ENCODE measurements at places on chromosomes 7 and 10.

DNA sequence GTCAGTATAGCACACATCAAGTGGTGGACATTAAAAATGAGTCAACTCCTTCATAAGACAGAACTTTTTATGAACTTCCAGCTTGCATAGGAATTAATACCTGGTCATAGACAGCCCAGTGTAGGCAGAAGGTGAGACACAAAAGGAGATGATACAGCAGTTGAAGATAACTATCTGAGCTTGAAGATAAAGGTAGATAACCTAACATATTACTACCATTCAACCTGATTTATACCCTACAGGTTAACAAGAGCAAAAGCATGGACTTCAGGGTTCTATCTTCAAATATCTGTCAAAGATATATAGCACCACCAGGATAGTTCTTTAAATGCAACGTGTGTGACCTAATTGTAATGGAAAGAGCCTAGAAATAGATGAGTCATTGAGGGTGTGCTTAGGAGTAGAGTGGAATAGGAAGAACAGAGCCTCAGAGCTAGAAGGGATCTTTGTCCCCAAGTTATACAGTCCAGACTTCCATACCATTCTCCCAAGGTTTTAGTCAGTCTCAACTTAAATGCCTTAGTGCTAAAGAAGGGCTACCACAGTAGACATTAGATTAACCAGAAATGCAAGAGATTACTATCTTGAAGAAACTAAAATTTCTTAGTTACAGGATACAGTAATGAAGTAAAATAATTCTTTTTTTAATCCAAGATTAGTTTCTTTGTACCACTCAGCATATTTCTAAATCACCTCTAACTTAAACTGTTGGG is 9.2 kb downstream of the ZNF800 start:
- DNase-seq = no peak

DNA sequence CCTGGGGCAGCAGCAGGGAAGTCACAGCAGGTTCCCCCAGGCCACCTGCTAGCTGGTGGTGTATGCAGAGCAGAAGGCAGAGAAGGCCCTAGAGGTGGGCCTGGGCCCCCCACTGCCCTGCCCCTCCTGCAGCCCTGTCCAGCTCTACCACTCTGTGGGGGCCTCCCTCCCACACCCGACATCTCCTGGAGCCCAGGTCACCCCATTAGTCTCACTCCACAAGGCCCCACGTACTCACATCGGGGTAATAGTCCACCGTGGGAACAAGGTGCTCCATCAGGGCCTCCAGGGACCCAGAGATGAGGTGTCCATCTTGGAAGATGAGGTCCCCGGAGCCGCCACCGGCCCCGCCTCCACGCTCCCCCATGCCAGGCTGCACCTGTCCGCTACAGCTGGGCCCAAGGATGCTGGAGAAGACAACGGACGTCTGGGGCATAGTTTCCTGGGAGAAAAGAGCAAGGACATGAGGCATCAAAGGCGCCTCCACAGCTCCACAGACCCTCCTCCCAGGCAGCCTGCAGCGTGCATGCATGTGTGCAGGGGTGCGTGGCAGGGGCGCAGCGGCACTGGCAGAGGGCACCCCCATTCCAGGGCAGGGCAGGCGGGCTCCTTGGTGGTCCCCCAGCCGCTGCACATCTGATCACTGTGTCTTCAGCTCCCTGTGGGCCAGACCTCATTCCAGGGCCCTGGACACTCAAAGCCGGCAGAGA is 61.0 kb downstream of the RASGEF1A start:
- DNase-seq = no peak

- DNase-seq = no peak
Observed at GRCh38 chr7:107286751-107287621, 118.2 kb downstream of the HBP1 start.

DNA sequence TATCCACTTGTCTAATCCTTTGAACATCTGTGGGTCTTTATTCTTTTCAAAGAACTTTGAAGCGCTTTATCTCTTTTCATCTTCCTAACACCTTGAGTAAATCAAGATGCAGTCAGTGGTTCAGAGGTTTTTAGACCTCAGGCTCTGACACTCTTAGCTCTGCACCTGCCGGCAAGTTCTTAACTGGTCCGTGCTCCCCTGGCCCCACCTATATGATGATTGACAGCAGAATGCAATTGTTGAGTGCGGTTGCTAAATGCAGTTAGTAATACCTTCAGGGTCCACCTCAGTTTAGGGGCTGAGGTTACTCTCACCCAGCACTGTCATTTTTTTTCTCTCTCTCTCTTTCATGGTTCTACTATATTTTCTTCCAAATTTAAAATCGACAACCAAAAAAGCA is 854.2 kb upstream of the AUTS2 start:
- DNase-seq = no peak

DNA sequence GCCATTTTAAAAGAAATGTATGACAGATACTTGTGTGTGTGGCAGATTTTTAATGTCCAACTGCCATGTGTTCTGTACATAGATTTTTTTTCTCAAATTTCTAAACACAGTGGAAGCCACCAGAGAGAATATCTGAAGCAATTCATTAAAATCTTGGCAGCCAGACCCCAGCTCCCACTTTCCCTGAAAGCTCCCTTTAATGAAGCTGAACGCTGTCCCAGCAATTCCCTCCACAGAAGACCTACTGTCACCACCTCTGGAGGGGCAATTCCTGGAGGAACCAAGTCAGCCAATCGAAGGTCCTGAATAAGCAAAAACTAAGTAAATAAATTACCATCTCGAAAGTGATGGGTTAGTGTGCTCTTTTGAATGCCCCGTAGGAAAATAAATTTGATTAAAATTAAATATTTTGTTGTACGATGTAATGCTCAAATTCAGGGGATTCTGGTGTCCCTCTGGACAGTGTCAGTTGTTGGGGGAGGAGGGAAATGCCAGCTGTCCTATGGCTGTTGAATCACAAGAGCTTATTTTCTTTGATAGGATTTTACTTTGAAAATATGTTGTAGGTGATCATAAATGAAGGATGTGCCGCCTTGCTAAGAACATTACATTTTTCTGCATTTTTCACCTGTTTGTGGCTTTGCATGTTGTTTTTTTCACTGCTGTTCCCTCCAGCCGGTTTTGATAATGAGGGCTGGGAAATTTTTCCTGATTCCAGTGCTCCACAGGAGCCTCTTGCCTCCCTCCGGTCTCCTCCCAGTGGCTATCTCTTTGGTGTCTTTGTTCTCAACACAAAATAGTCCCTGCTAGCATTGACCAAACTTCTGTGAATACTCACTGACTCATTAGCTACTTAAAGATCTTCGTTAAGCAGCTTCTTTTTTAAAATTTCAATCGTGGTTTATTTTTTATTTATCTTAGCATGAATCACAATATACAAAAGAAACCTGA is 9.2 kb upstream of the GSAP start:
- DNase-seq = no peak

GRCh38 chr10:22515009-22515408 is 169.7 kb downstream of the SPAG6 start:
- no peak for DNase-seq

DNA sequence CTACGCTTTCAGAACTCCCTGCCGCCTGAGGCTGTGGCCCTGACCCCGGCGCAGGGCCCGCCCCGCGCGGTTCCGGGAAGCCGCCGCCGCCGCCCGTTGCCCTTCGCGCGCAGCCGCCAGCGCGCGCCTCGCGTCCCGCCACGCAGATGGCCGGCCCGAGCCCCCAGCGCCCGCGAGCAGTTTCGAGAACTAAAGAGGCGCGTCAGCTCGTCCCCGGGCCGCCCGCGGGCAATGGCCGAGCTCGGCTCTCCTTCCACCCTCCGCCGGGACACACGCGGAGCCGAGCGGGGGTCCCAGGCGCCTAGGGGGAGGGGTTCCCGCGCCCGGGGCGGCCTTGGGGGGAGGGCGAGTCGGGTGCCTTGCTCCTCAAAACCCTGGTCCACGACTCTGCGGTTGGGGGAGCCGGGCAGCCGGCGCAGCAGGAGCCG is 1.8 kb downstream of the HNRNPF start:
- DNase-seq = no peak

Data from fibroblast of the conjunctiva (primary cell).